ENCODE measurements at places on chromosomes 11 and 22. TPM values are rescaled to one million over a fixed set of nuclear protein-coding genes. Genes with fewer than 3 reads are reported as not detected.

Gene SCGB2A2
- 1.2 TPM for total RNA-seq

DNA sequence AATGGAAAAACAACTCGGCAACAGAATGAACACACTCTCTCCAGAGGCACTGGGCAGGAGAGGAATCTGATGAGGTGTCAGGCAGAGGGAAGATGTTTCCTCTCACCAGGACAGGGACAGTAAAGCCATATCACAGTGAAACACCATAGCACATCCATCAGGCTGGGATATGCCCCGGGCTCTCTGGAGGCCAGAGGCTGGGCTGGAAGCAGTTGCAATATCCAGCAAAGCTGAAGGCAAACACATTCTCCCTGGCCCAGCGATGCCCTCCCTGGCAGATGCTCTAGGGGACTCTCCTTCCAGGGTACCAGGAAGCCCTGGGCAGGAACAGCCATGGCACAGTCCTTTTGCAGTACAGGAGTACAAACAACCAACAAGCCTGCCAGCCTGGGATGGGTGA, 11.1 kb downstream of the RSPH14 start:
- DNase-seq, result no peak

GRCh38 chr11:69552951-69553350, 71.5 kb downstream of the LINC01488 start:
- DNase-seq, result no peak

GRCh38 chr22:24503137-24503842, 8.2 kb downstream of the UPB1 start:
- DNase-seq, result no peak

GRCh38 chr11:125313271-125314219, 149.0 kb downstream of the PKNOX2 start:
- DNase-seq, result peak; percentile 9
